Kidney tubule cell (primary cell): ENCODE measurements at places on chromosomes 6 and 20.
A peak's percentile ranks its signal among the peaks of the same experiment; 100 is the strongest.

GRCh38 chr6:165146456-165146855, 162.9 kb downstream of the C6orf118 start:
- no peak for DNase-seq

GRCh38 chr20:11271319-11271718, 597.5 kb upstream of the JAG1 start:
- DNase-seq: peak; percentile 48

DNA sequence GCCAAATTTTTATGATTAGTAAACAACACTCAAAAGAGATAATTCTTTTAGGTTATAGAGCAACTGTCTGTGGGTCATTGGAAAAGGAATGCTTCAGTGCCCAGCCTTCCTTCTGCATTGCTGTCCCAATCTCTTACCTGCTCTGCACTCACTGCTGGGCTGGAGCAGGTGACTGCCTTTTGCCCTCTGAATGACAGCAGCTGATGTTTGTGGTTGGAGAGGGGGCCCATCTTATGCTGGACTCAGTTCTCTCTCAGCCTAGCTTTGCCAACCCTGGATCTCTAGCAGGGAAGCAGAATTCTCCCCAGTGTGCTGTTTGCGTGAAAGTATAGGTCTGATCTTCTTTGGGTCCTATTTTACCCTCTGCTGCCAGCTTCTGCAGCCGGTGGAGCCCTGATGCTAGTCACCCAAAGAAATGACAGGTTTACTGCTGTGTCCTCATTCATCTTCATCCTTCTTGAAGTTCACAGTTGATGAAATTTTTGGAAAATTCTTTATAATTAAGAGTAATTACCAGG, 193.5 kb downstream of the ARID1B start:
- no peak for DNase-seq

DNA sequence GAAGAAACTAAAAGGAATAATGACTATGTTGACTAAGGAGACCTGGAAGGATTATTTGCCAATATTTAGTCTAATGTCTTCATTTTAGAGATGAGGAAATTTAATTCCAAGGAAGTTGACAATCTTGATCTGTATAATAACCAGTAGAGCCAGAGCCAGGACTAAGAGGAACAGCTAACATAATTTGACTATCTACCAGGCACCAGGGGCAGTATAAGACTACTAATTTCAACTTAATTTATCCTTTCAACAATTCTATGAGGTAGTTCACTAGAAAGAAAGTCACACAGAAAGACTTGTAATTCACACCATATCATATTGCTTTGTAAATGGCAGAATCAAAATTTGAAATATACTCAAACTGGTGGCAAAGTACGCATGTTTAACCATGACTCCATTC, 273.0 kb upstream of the STXBP5 start:
- no peak for DNase-seq

- DNase-seq: no peak
These were observed 815.7 kb downstream of the QKI start for GRCh38 chr6:164230259-164230658.

GRCh38 chr6:46044881-46045617, 29.4 kb upstream of the CLIC5 start:
- DNase-seq: peak; percentile 94

DNA sequence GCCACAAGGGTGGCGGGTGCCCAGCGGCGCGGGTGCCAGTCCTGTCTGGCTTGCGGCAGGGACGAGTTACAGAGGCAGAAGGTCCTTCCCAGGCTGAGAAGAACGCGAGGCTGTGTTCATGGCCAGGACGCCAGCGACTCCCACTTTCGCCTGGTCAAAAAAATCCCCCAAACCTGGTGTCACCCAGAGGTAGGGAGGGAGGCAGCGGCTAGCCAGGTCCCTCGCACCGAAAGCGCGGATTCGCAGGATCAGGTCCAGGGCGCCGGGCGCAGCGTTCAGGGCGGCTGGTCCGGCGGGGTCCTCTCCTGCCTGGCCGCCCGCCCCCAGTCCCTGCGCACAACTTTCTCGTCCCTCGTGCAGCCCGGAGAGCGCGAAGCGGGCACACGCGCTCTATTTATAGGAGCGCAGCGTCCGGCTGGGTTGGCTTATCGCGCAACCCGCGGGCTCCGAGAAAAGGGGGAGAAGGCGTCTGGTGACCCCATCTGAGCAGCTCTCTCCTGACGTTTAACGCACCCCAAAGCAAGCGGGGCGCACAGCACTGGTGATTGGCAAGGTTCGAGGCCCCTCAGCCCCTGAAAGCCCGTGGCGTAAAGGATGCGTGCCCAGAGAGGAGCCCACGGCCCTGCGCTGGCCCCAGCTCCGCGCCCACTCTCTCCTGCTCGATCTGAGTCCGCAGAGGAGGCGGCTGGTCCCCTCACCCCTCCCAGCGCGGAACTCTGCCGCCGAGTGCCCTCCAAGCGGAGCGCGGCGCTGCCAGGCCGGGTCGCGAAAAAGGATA, 519 bp downstream of the CBLN4 start:
- no peak for DNase-seq

DNA sequence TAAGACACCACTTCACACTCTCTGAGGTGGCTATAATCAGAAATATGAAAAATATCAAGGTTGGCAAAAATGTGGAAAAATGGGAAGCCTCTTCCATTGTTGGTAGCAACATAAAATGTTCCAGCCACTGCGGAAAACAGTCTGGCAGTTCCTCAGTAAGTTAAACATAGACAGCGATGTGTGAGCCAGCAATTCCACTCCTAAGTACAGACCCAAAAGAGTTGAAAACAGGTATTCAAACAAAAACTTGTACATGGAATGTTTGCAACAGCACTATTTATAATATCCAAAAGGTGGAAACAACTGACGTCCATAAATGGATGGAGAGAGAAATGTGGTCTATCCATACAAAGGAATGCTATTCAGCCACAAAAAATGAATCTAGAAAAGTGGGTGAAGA, 7.4 kb upstream of the PPDPF start:
- no peak for DNase-seq

GRCh38 chr20:1964061-1964460, 29.8 kb downstream of the PDYN start:
- no peak for DNase-seq

- no peak for DNase-seq
These were observed 503.4 kb downstream of the CD109 start for GRCh38 chr6:74199215-74199915.

DNA sequence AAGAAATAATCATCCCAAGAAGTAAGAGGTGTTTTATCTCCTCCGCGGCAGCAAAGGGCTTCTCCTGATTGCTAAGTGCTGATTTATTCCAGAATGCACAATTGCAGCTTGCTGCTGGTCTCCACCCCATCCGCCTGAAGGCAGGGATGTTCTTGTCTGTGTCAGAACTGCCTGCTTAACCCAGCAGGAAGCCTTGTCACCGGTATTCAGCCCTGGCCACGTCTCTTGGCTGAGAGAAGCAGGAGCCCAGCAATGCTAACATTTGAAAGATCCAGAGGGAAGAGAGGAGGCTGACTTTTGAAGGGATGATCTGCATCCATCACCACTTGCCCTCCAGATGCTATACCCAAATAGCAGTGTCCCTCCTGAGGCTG, 4.2 kb downstream of the SCML4 start:
- DNase-seq: peak; percentile 21

GRCh38 chr6:147384029-147384428, 124.5 kb upstream of the SAMD5 start:
- no peak for DNase-seq

GRCh38 chr6:105847433-105847832, 238.7 kb upstream of the PRDM1 start:
- no peak for DNase-seq

DNA sequence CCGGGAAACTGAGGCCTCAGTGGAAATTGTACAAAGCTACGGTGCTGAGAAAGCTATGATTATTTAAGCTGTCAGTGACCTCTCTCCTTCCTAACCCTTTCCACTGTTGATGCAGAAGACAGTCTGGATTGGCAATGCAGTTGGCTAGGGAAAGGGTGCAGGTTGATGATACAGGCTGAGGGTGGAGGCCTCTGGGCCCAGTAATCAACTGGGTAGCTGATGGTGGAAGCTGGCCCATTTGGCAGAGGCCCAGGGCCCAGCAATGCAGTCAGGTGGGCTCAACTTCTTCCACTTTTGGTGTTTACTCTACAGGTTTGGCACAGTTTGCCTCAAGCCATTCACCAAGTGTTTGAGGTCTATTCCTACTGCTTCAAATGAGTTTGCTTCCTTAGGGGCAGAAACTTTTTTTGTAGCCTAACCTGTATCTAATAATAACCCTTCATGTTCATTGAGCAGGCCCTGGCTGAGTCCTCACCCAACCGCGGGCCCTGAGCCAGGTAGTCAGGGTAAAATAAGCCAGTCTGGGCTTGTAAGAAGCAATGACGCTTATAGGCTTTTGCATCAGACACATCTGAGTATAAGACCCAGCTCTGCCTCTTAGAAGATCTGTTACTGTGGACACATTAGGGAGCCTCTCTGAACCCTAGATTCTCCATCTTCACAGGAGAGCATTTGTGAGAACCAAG, 12.1 kb downstream of the BCL2L1 start:
- peak; percentile 65 for DNase-seq

DNA sequence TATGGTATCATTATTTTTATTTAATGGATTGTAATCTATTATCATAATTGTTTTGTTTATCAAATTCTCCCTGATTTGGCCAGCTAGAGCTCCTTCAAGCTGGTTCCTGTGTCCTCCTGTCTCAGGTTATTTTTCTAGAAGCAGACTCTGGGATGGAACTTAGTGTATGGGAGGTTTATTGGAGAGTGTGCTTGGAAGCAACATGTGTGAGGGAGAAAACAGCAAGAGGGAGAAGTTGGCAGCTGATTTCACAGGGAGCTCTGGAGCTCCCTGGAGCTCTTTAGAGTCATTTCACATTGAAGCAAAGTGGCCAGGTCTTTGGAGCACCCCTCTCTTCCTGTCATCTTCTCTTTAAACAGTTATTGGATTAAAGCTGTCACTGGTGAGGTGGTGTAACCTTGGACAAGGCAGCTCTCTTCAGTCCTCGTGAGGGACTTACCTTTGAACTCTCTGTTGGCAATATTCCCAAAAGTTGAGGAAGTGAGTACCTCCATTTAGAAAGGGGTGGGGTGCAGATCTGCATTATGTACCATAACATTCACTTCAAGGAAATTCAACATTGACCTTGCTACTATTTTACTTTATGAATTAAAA, 103.6 kb downstream of the PHF3 start:
- DNase-seq: no peak

DNA sequence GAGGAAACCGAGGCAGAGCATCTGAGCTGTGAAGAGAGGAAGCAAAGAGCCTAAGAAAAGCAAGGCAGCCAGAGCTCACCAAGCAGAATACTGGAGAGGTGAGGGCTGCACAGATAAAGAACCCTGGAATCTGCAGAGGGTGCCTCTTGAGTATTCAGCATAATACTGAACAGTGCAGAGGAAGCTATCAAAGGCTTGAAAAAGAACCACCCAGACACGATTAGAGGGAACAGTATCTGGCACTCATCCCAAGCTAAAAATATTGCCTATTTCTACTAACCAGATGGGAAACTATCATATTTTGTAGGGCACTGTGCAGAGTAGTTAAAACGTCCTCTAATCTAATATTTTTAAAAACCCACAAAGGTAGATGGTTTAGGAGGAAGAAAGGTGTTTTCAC, 41.8 kb upstream of the OPRM1 start:
- DNase-seq: no peak

- DNase-seq: peak; percentile 46
These were observed 28.9 kb downstream of the CNKSR3 start for GRCh38 chr6:154481521-154482013.

GRCh38 chr20:389220-389619, 8.7 kb downstream of the TRIB3 start:
- DNase-seq: no peak

- peak; percentile 24 for DNase-seq
These were observed at the start of gene TCF15 for GRCh38 chr20:610130-611046. Gene TCF15, minus strand, starts transcription at chr20:610309. Its CDS starts 72 bp downstream, at chr20:610237.

DNA sequence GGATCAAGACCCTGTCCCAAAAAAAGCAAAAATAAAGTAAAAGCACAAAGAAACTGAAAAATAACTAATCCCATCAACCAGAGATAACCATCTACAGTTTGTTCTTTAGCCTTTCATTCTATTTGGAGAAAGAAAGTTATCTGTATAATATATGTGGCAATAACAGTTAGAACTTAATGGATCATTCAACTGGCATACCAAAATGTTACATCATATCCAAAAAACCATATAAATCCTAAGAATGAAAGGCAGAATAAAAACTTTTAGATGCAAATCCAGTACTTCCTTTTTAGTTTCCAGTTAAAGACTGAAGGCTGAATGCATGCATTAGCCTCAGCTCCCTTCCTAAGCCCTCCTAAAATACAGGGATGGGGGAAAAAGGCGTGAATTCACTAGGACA, 25.2 kb downstream of the ILRUN start:
- no peak for DNase-seq

GRCh38 chr20:5844063-5844681, 94.0 kb downstream of the SHLD1 start:
- DNase-seq: peak; percentile 48

DNA sequence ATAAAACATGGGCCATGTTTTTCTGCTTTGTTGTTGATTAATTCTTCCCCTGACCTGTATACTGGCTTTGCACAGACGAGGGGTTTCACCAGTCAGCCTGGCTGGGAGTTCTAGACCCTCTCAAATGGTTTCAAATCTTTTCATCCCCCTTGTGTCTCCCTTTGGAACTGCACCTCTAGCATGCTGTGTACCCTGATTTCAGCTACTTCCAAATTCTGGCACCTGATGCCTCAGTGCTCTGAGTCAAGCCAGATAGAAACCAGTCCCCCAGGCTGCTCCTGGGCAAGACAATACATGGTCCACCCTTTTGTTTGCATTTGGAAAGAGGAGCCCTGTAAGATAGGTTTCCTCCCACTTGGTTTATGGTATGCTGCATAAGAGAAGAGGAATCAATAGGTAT, 290.2 kb downstream of the BTBD3 start:
- peak; percentile 23 for DNase-seq

DNA sequence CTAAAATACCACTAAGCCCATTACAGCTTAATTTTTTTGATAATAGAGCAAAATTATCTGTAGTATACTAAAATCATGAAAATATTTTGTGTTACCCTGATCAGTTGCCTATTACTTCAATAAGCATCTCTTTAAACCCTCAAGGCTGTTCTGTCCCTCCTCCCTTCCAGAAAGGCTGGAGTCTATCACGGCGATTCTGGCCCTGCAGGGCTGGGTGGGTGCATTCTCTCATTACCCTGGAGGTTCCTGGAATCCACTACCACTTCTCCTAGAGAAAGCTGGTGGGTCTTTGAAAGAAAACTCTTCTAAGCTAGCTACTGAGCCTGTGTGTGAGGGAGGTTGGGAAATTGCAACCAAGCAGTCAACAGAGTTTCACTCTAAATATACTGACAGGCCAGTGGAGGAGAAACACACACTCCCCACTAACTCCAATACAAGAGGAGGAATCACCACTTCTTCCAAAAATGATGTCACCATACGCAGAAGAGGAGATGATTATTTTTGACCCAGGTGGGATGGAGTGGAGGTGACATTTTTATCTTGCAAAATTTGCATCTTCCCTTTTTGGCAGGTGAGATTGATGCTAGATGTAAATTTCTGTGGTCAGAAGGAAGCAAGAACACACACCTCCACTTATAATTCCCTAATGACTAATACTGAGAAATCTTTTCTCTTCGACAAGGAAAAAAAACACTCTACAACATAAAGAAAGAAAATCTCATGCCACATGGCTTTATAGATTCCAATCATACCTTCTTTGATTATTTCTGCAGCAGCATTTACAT, 182.3 kb upstream of the PHACTR1 start:
- DNase-seq: no peak

- DNase-seq: no peak
These were observed 85.3 kb downstream of the MYLK4 start for GRCh38 chr6:2665146-2666070.
